RPMI7951 (cell line): ENCODE measurements at places on chromosomes 2 and 18. TPM values are rescaled to one million over a fixed set of nuclear protein-coding genes. Genes with fewer than 3 reads are reported as not detected.

The ANKRD30B gene
- 0.59 and 1.1 TPM in 2 replicates for total RNA-seq

The TMEM247 gene
- total RNA-seq: not detected in 2 replicates

The SPP2 gene
- total RNA-seq: not detected in 2 replicates

The FOSL2 gene
- 44.5 and 44.8 TPM in 2 replicates for total RNA-seq

The YES1 gene
- total RNA-seq: 69.1 and 93.9 TPM in 2 replicates

The PTPRN gene
- total RNA-seq: 3.2 and 4.4 TPM in 2 replicates

The CTNNA2 gene
- not detected in 2 replicates for total RNA-seq

The TEKT4 gene
- total RNA-seq: not detected in 2 replicates

The RSAD2 gene
- total RNA-seq: 1.3 and 3.6 TPM in 2 replicates

The NEU2 gene
- total RNA-seq: not detected in 2 replicates

The CYP27A1 gene
- 19.9 and 20.5 TPM in 2 replicates for total RNA-seq

The GRHL1 gene
- 0.36 and 0.68 TPM in 2 replicates for total RNA-seq

The TP53I3 gene
- 42.7 and 57.8 TPM in 2 replicates for total RNA-seq

The STON1 gene
- 6.7 and 7.0 TPM in 2 replicates for total RNA-seq

The PLB1 gene
- total RNA-seq: 0.12 and 1.6 TPM in 2 replicates

The TLX2 gene
- total RNA-seq: 4.2 and 5.5 TPM in 2 replicates

The CFC1 gene
- total RNA-seq: not detected in 2 replicates

The HAAO gene
- total RNA-seq: not detected in 2 replicates

The DSG4 gene
- total RNA-seq: not detected in 2 replicates

The B3GNT7 gene
- total RNA-seq: 0.49 and 0.60 TPM in 2 replicates
